ENCODE measurements at places on chromosomes 1 and 21.

- no peak for DNase-seq
Measured at GRCh38 chr1:197595304-197595904, 179.9 kb downstream of the DENND1B start.

- DNase-seq = peak; percentile 70
Measured at GRCh38 chr1:6157528-6158174, 22.5 kb downstream of the CHD5 start.

DNA sequence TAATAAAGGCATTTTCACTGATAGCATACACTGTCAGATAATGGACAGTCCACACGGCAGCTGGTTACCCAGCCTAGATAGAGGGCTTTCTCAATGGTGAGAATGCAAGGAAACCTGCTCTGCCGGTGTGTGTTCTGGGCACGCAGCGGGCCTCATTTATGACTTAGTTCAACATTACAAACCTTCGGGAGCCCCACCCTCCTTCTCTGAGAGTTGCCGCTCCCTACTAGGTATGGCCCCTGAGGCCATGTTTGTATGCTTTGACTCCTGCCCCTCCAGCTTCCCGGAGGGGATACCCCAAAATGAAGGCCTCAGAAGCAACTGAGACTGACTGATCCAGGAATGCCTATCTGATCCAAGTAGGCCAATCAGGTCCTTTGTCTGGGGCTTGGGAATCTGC lies 17.2 kb upstream of the FABP3 start:
- DNase-seq = peak; percentile 85

DNA sequence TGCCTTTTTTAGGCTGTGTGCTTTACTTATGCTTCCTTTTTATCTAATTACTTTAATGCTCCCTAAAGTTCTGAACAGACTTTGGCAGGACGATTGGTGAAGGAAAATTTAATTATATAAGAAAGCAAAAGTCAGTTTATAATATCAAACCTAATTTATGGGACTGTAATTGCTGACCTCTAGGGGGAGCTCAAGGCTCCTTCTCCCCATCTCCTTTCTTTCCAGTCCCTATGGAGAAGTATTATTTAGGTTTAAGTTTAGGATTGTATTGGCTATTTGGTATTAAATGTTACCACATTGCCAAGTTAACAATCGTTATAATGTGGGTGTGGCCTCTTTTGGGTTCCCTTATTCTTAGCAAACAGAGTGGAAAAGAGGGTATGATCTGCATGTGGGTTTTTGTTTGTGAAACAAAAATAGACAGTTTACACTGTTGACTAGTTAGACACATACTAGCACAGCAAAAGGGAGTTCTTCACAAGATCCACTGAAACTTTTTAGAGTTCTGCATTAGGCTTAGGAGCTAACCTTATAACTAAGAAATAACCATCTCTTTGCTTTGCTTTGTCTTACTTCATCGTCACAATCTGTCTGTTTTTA lies 48.2 kb upstream of the TNFSF4 start:
- no peak for DNase-seq

All from ELF-1 (cell line).